ENCODE measurements at places on chromosomes 11 and 22.

GRCh38 chr22:19819911-19820879, 34.5 kb downstream of the GNB1L start:
- no peak for DNase-seq

GRCh38 chr22:11360632-11361031, 4167.4 kb upstream of the OR11H1 start:
- DNase-seq: no peak

DNA sequence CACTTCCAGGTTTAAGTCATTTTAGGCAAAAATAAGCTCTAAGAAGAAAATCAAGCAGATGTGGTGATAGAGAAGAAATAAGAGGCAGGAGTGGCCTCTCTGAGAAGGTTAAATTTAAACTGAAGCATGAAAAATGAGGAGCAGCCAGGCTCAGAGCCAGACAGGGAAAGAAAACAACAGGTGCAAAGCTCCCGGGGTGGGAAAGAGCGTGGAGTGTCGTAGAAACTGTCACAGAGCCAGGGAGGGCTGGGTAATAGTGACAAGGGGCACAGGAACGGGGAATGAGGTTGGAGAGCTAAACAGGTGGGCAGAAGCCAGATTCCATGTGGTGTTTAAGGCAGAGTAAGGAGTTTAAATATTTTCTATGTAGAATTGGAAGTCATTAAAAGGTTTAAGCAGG, 132.1 kb upstream of the BLID start:
- no peak for DNase-seq

DNA sequence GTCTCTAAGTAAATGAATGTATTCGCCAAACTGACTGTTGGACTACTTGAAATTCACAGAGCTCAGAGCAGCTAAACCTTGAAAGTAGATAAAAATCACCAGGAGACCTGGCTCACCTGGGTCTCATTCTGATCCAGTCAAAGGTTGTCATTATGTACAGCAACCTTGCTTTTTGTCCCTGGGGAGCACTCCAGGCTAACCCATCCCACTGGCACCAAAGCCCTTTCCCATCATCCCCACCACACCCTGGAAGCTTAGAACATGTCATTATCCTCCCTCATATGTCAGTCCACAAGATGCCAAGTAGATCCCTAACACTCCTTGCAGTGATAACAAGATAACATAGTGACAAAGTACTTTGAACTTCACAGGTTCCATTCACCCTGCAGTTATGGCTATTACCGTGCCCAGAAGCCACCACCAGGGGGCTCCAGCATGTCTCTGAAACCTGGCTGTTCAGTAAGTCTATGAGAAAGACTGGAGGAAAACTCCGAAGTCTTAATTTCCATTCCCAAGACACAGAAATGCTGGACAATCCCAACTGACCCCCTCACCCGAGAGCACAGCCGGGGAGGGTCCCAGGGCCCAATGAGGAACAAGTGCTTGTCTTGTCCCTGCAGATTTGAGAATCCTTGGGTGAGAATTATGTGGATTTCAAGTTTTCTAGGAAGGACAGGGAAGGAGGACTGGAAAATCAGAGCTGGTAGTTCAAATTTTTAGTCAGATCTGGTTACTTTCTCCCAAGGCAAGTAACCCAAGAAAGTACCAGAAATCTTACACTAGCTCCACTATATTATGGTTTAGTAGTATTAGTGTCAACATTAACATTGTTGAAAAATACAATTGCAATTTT, 43.0 kb upstream of the USP47 start:
- peak; percentile 73 for DNase-seq

GRCh38 chr11:47007579-47007978, 71.0 kb downstream of the CSTPP1 start:
- DNase-seq: no peak

DNA sequence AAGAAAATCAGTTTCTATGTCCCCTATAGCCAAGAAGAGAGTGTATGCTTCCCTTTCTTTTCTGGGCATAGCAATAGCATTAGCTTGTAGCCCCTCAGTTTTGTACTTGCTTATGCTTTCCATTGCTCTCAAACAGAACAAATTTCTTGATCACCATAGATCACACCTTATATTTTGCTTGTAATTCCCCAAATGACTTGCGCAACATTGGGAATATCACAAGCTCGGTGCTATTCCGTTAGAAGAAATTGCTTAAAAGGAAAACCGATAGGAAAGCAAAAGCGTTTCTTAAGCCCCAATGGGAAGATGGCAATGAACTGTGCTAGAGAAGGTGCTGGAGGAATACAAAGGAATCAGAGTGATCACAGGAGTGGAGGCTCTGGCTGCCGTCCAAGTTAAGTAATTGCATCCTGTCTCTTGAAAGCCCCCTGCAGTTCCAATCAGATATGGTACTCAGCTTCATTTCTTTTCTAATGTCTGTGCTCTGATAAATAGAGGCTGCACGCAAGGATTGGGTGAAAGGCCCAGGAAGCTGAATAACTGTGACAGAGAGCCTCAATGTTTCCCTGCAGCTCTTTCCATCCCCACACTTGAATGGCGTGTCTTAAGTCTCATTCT, 182.1 kb upstream of the KIRREL3 start:
- DNase-seq: no peak

DNA sequence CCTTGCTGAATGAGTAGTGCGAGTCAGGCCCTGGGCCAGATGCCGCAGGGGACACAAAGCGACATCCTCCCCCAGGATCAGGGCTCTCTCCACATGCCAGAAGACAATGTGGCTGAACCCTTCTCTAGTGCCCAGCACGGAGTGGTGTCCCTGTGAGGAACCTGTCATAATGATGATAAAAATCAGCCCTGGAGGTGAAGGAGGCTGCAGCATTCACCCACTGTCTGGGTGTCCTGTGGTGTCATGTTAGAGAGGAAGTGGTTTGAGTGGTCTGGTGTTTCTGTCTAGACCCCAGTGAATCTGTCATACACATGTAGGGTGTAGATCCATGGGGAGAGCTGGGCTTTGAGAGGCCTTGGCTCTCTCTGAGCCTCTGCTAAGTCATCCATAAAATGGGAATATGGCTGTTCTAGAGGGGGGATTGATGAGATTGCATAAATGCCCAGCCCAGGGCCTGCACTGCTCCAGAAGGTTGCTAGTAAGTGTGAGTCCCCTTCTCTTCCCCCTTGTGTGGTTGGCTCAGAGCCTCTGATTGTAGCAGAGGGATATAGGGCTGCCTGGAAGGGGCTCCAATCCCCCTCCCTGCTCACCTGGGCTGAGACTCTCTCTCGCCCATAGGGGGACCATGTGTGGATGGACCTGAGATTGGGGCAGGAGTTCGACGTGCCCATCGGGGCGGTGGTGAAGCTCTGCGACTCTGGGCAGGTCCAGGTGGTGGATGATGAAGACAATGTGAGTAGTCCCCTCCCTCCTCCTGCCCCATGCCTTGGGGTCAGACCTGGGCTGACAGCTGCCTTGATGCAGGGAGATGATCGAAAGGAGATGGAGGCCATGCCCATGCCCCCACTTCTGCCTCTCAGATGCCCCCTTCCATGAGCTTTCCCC, 14.3 kb downstream of the MYO7A start:
- no peak for DNase-seq
